ELF-1 (cell line): ENCODE measurements at places on chromosomes 1 and 21.
A peak's percentile ranks its signal among the peaks of the same experiment; 100 is the strongest.

DNA sequence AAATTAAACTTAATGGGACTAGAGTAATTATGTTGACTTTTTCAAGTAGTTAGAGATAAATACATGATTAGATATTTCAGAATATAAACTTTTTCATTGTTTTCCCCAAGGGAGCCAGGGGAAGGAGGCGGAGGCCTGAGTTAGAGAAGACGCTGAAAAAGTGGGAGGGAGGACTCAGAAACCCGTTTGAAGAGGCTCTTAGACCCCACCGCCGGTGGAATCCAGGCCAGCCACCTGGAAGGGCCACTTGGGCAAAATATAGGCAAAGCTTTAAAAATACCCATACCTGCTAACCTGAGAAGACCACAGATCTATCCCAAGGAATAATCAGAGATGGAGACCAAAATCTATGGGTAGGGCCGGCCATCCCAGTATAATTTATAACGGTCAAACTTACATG, 242.6 kb downstream of the PTPRU start:
- no peak for DNase-seq

- no peak for DNase-seq
Measured at GRCh38 chr1:64043288-64043687, 160.1 kb upstream of the UBE2U start.

- no peak for DNase-seq
Measured at GRCh38 chr1:13732971-13733667, 33.1 kb downstream of the PRDM2 start.

DNA sequence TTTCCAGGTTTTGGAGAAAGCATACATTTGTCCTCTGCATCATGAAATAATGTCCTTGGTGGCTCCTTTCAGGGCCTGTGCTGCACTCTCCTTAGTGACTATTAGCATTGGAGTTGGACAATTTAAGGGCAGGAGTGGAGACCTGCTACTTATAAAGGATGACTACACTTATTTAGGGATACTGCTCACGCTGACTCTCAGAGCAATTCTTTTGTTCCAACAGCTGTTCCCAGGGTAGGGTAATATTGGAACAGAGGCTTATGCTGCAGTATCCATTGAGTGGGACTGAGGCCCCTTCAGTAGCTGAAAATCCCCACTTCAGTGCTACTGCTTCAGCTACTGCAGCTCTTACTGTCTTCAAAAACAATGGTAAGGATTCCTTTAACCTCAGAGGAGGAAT, 84.6 kb downstream of the GPR88 start:
- no peak for DNase-seq

- DNase-seq = no peak
Measured at GRCh38 chr1:94394247-94394646, 23.9 kb upstream of the ABCD3 start.

- no peak for DNase-seq
Measured at GRCh38 chr1:55735106-55735505, 519.9 kb upstream of the USP24 start.

- DNase-seq = no peak
Measured at GRCh38 chr1:206521694-206522402, 14.5 kb downstream of the RASSF5 start.

DNA sequence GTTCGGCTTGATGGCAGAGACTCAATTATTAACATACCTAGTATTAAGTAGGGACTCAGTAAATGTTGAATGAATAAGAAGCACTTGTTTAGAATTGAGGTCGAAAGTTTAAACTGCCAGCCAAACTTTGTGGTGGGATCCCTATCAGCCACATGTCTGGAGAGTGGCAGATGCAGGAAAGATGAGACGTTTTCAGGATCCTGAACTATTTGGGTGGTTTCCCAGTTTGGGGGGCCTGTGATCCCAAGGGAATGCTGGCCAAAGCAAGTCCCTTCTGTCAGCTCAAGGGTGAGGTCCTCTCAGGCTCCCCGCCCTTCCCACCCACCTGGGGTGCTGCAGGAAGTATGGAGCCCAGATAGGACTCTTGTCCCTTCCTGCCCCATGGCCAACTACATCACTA, 38.6 kb downstream of the KCNC4 start:
- no peak for DNase-seq

- no peak for DNase-seq
Measured at GRCh38 chr1:233078396-233078795, 128.0 kb downstream of the NTPCR start.

DNA sequence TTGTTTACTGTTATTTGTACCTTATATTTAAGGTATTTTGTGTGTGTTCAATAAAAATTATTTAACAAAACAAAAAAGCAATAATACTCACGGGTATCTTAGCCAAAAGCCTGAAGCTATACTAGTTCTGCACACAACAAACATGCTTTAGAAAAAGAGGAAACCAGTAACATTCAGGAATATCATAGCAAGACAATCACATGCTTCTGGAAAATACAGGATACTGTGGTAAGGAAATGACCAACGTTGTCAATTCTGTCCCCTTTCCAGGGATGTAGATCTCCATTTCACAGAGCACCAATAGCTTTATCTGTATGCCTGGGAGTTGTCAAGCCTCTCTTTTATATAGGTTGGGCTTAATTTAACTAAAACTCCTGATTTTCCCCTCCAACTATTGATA, 288.4 kb downstream of the SMYD3 start:
- no peak for DNase-seq

GRCh38 chr21:35737449-35737848, 322.9 kb downstream of the SETD4 start:
- DNase-seq = no peak

DNA sequence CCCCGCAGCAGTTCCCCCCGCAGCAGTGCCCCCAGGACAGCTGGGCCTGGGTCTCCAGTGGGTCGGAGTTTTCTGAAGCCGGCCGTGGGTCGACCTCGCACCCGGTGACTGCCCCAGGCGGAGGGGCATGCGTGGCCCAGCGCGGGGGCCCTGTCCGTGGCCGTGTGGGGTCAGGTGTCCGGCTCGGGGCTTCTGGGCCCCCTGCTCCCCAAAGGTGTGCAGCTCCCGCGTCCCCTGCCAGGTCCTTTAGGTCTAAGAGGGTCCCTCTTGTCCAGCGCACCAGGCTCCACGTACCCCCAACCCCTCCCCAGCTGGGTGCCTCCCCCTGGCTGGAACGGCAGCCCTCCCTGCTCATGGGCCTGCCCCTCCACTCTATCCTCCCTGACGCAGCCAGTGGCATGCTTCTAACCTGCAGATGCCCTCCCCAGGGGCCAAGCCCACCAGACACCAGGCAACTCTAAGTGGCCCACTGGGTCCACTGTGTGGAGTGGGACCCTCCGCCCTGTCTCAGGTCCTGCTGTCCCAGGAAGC, 5.9 kb upstream of the HES4 start:
- no peak for DNase-seq

DNA sequence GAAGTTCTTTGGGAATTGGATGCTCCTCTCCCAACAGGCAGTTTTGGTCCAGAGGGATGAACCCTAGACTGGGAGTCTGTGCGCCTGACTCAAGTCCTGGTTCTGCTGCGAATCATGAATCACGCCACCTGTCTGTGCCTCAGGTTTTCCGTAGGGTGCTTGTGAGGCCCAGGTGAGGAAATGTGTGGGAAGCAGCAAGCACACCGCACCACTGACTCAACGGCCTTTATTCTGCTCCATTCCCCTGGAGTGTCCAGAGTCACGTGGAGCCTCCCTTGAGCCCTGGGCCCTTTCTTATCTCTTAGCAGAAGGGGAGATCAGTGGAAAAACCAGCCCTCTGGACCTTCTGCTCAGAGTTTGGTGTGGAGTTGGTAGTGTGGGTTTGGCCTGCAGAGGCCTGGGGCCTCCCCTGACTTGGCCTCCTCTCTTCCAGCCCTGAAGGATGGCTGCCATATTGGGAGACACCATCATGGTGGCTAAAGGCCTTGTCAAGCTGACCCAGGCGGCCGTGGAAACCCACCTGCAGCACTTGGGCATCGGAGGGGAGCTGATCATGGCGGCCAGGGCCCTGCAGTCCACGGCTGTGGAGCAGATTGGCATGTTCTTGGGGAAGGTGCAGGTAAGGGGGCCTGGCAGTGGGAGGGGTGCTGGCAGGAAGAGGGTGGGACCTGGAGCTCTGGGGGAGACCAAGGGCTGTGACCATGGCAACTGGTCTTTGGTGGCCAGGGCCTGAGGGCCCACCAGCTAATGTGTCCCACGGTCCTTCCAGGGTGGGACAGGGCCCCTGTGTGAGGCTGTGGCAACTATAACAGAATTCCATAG, 21.1 kb downstream of the COQ8A start:
- DNase-seq = no peak

- peak; percentile 59 for DNase-seq
Measured at GRCh38 chr1:110069404-110070281, 829 bp downstream of the ALX3 start.

- DNase-seq = no peak
Measured at GRCh38 chr1:27394925-27395324, 2.5 kb downstream of the GPR3 start.

DNA sequence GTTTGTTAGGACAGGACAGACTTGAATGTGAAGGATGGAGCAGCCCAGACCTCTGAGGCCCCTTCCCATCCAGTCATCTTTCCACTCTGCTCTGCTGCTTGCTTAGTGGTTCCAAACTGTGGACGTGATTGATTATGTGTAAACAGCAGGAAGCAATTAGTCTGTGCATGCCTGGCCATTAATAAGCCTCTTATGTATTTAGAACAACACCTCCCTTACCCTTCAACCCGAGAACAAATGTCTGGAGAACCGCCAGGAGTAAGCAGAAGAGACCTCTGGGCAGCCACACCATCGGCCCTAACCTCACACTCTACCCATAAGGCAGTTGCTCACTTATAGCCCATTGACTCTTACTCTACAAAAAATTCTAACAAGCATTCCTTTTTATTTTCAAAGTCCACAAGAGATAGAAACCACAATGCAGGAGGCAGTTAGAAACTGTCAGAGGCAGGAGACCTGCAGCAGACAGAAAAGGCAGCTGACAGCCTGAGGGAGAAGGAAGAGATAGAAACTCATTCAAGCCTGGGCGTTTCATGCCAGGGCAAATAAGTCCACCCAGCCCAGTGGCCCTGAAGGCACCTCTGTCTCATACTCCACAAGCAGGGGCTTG, 5.8 kb upstream of the EPHA8 start:
- no peak for DNase-seq

GRCh38 chr21:43315244-43316137, 111.4 kb downstream of the SIK1 start:
- DNase-seq = no peak

DNA sequence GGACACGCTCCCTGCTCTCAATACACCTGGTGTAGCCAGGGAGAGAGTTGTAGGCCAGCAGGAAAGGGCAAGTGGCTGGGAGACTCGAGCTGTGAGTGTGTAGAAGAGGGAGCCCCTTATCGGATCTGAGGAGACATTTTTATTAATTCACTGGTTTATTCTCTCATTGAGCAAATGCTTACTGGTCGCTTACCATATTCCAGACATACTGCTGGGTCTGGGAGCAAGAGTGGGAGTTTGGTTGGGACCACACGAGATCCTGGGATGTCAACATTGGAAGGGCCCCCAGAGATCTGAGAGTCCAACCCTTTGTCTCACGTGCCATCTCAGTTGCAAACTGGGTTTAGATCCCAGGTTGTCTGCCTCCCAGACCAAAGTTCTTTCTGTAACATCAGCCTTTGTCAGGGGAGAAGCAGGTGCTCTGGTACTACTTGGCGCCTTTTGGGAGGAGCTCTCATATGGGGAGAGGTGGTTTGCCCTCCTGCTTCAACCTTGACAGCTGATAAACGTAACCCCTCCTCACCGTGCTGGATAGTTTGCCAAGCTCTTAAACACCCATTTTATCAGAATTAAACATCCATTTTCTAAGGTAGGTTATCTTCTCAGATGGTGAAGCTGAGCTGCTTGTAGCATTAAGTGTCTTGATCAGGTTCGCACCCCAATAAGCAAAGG, 742 bp downstream of the TMEM222 start:
- no peak for DNase-seq

DNA sequence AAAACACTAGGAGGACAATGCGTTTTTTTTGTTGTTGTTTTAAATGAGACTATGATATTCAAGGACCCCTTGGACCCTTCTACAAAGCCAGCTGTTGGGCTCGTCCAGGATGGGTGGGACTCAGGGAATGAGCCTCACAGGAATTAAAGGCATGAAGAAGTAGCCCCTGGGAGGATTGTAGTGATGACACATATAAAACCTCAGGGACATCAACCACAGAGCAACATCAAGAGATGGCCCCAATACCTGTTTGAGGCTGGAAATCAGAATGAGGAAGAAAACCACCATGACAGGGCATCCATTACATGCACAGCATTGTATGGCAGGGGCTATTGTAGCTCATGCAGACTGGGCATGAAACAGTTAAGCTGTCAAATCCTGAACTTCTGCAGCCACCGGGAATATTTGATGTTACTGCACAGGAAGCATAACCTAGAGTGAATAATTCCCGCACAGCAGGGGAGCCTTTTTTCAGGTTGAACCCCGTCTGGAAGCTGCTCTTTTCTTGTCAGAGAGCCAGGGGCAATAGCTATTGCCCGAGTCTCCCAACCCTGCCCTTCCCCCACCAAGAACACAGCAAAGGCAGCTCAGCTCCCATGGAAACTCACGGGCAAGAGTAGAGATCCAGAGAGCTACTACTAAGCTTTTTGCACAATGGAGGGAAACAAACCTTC, 140.2 kb upstream of the FGGY start:
- DNase-seq = peak; percentile 71

DNA sequence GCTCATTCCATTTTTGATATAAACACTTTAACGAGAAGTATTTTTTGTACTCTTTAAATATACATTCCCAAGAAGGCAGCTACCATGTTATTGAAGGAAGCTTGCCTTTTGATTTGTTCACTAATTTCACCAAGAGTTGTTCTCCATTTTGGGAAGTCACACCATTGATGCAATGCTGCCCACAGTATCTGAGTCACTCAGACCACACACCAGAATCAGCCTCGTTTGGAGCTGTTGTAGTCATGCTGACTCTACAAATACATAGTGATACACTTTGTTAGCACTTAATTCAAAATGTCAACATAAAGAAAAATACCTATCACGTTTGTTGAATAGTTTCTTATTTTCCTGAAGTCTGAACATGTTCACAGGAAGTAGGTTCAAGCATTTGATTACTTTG, 78.7 kb downstream of the PAPPA2 start:
- no peak for DNase-seq

DNA sequence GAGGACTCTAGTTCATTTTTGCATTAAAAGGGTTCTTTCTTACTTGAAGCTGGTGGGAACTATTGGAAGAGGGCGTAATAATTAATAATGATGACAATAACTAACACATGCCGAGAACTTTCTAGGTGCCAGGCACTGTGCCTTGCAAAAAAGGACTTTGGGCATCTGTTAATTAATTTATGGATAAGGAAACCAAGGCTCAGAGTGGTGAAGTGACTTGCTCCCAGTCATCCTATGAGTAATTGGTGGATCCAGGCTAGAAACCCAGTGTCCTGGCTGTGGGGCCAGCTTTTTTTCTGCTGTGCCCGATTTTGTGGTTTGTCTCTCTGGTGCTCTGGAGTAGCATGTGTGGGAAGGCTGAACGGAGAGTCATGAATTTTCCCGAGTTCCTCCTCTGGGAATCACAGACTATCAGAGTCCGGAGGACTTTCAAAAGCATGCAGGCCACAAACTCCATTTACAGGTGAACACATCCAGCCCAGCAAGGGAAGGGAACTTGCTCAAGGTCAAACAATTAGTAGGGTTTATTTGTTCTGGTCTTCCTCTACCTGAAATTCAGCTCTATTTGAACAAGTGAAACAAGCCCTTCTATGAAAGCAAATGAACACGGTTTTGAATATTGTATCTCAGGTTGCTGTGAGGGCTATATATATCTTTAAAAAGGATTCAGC, 23.4 kb downstream of the ROR1 start:
- DNase-seq = no peak

GRCh38 chr1:7912145-7912544, 28.5 kb downstream of the TNFRSF9 start:
- no peak for DNase-seq

- DNase-seq = no peak
Measured at GRCh38 chr21:39519835-39520234, 68.1 kb downstream of the SH3BGR start.
